T-helper 17 cell (primary cell): ENCODE measurements at places on chromosomes 13 and 19.

DNA sequence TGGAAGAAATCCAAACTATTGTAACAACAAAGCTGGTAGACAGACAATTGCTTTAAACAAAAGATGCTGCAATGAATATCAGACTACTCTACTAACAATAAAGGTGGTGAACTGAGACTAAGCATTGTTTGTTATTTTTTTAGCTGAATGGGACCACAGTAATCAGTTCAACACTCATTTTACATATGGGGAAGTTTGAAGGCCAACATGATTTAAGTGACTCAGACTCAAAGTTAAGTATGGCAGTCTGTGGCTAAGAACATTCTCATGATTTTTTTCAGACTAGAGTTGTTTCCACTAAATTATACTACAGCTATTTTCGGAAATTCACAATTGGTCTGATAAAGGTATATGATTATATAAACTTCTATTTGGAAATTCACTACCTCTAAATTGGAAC is 10.4 kb downstream of the EXOSC8 start:
- no peak for DNase-seq

- DNase-seq, result no peak
Measured at GRCh38 chr19:45350477-45351058, 10.0 kb downstream of the KLC3 start.

DNA sequence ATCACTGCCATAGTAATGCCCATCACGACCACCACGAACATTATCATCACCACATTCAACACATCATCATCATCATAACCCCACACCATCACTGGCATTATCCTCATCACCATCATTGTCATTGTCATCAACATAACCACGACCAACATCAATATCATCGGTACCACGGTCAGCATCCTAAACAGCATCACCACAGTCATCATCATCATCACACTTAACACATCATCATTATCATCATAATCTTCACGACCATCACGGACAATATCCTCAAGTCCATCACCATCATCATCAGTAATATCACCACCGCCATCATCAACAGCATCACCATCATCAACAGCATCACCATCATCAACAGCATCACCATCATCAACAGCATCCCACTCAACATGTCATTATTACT is 70.3 kb downstream of the MBD3L1 start:
- DNase-seq, result no peak

DNA sequence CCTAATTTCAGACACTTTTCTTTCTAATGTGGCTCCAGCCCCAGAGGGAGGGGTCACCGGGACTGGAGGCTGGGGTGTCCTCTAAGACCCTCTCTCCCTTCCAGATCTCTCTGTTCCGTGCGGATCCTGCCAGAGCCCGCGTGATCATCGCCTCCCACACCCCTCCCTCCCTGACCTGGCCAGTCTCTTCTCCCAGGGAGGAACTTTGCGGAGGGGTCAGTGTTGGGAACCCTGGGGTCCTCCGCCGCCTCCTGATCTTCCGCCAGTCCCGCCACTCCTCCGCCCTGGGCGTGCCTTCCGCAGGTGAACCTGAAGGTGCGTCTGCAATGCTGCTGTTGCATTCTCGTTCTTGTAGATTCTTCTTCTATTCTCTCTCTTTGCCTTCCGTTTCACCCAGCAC is 9.1 kb downstream of the SOX21 start:
- DNase-seq, result no peak

DNA sequence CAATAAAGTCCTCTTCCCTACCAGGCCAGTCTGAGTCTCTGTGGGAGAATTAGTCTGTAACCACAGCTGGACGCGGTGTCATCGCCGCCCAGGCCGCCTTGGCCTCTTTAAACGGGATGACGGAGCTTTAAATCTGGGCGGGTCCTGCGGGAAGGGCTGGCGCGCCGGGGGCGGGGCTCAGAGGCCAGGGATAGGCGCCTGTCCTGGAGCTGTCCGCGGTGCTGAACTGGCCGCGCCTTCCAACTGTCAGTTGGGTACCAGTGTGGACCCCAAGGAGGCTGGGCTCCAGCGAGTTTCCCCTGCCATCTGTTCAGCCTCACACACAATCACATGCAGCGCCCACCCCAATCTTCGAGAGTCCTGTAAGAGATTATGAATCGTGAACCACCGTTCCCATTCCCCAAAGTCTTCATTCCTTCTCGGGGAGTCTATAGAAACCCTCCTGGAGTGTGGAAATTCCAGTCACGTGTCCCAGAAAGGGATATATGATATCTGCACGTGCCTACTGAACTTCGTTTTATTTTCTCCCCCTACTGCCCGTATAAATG is 11.5 kb downstream of the APLP1 start:
- peak; percentile 56 for DNase-seq

DNA sequence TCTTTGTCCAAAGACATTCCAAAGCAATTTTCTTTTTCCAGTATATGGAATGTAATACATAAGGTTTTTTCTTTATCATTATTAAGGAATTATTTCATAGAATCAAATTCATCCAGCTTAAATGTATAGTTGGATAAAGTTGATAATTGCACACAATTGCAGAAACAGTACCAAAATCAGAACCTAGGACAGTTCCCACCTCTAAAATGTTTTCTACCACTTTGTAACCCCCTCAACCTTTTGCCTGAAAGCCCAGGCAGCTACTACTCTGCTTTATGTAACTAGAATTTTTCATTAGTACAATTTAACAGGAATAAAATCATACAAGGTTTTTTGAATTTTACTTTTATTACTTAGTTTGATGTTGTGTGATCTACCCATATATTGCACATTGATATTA is 98.0 kb downstream of the PRR20E start:
- DNase-seq, result no peak

DNA sequence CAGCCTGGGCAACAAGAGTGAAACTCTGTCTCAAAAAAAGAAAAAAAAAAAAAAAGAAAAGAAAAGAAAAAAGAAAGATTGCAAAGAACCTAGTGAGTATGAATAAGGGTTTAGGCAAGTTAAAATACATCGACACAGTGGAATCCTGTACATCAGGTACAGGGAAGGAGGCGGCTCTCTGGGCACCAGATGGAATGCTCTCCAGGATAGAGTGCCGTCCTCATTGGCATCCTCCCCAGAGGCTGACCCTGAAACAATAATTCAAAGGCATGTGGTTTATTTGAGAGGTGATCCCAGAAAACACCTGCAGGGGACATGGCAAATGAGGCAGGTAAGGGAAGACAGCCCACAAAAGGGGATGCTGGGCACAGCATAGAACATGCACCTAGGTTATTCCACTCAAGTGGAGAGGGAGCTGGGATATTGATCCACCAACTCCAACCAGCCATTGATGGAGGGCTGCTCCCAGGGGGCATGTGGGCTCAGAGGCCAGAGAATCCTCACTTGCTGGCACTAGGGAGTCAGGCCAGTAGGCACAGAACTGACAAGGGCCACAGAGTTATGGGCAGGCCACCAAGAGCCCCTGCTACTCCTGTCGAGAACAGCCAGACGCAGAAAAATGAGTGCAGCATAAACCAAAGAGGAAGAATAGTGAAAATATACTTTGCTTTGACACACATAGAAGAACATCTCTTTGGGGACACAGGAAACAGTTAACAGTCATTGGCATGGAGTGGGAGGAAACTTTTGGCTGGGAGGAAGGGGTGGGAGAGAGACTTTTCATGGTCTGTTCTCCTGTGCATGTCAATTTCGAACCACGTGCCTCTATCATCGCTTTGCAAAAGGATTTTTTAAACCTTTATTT is 4.2 kb downstream of the TSPAN16 start:
- no peak for DNase-seq

DNA sequence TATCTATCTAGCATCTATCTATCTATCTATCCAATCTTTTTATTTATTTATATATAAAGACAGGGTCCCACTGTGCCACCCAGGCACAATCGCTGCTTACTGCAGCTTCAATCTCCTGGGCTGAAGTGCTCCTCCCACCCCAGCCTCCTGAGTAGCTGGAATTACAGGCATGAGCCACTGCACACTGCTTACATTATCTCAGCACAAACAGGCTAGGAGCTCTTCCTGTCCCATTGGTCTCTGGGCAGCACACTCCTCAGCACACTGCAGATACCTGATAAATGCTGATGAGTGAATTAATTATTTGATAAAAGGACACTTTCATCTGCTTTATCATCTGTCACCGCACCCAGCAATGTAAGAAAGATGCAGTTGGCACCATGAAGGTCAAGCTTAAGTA is 16.1 kb downstream of the ZNF562 start:
- no peak for DNase-seq

DNA sequence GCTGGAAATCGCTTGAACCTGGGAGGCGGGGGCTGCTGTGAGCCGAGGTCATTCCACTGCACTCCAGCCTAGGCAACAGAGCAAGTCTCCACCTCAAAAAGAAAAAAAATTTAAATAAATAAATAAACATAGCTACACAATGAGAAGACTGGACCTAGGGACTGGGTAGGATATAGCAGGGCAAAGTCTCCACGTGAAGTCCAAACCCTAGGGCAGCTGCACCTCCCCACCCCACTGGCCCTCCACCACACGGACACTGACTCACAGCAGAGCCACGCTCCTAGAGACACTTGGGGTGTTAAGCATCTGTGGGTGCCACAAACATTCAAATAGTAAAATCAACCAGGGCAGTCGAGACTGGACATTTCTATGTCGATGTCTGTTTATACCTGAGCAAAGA is 7.1 kb downstream of the LATS2 start:
- no peak for DNase-seq

GRCh38 chr19:3672993-3673392 is 27.3 kb downstream of the PIP5K1C start:
- DNase-seq, result no peak

GRCh38 chr19:13425151-13425550 is 81.1 kb downstream of the CACNA1A start:
- no peak for DNase-seq

GRCh38 chr19:6639439-6639838 is 30.5 kb downstream of the TNFSF14 start:
- no peak for DNase-seq

DNA sequence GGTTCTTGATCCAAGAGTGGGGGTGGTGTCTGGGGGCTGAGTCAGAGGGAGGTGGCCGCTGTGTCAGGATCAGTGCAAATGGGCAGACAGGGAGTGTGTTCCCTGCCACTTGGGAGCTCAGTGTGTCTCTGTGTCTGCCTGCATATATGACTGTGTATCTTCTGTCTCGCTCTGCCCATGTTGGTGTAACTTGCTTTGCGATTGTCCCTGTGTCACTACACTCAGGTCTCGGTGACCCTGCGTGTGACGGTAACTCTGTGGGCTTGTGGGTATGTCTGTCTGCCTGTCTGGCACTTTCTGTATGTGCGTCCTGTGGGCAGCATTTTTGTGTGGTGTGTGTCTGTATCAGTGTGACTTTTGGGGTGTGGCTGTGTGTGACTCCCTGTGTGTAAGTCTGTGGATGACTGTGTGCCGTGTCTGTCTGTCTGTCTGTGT is 8.2 kb upstream of the ERFL start:
- DNase-seq, result no peak

DNA sequence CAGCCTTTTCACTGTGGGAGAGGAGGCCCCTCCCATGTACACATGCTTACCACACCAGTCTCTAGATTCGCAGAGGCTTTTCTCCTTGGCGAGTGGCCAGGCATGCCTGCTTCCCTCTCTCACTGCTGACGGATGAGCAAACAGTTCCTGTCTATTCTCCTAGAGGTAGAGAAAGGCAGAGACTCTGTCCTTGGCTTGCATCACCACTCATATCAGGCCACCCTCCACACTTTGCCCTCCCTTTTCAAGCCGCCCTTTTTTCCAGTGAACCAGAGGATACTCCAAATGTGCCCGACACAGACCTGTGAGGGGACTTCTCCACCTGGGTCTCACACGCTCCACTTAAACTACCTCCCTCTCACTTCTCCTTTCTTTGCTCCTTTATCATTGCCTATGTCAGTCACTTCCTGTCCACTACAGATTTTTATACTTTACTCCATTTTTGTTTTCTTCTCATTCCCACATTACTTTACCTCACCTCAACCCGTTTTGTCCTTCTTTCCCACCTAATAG is 284.6 kb downstream of the DNAJC15 start:
- DNase-seq, result no peak

- no peak for DNase-seq
Measured at GRCh38 chr19:57560049-57560491, 407 bp upstream of the ZNF550 start.

GRCh38 chr19:12801466-12802266 is at the start of the genes PRDX2 and THSD8:
TSS of gene PRDX2 (minus strand) at chr19:12801800. CDS start at chr19:12801261, 539 bp downstream.
TSS of gene THSD8 (plus strand) at chr19:12802069. CDS start at chr19:12802072, 3 bp downstream.
- peak; percentile 55 for DNase-seq

- DNase-seq, result no peak
Measured at GRCh38 chr13:92739306-92739818, 487.2 kb upstream of the GPC6 start.

DNA sequence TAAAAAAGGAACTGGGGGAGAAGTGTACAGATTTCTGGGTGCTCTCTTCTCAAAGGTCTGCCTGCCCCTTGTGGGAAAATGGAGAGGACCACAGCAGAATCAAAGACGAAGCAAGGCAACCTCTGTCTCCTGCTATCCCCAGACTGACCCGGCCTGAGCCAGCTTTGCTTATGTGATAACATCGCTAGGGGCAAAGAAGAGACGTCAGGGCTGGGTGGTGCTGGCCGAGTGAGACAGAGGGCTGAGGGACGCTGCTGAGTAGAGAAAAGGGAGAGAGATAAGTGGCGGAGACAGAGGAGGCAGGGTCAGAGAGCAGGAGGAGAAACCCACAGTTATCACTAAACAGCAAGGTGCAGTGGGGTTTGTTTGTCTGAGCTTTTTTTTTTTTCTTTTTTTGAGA is 4.6 kb upstream of the MUC16 start:
- no peak for DNase-seq

DNA sequence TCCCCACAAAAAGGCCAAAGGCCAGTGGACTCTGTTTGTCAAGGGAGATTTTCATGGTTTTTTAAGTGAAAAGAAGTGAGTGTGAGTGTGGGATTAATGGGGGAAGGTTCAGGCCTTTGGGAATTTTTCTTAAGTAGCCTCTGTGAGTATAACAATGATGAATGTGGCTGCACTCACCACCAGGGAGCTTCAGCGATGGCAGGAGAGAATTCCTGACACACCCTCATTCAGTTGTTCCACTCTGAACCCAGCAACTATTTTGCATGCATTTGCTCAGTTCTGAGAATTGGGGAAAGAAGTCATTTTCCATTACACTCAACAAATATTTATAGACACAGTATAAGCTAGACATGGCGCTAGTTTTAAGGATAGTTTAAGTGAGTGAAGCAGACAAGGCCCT is 117.9 kb downstream of the CCNA1 start:
- DNase-seq, result no peak

DNA sequence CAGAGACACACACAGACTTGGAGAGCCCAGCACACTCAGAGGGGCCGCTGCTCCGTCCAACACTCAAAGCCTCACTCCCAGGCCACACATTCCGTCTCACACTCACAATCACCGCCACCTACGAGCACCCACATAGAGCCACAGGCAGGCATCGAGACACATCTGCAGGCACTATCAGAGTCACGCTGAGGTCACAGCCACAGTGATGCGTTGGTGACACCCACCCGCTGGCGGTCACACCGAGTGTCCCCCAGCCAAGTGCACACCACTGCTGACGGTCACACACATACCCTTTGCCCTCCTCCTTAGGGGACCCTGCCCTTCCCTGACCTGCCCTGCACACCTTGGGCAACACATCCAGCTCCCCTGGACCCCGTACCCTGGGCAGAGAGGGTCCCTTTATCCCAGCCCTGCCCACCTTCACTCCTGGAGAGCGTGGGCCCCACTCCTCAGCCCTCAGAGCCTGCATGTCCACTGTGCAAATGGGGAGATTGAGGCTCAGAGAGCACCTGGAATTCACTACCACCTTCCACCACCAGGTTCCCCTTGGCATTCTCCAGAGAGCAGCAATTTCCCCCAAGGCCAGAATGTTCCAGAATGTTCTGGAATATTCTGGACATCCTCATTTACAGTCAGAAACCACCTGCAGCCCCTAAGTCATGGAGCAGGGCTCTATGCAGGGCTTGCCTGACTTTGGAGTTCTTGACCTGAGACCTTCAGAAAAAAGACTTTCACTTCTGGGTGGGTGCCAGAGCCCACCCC is 5.4 kb downstream of the FUT5 start:
- no peak for DNase-seq

GRCh38 chr19:34124828-34125227 is 47.5 kb upstream of the LSM14A start:
- no peak for DNase-seq
